ENCODE measurements at places on chromosomes 7 and 10.

DNA sequence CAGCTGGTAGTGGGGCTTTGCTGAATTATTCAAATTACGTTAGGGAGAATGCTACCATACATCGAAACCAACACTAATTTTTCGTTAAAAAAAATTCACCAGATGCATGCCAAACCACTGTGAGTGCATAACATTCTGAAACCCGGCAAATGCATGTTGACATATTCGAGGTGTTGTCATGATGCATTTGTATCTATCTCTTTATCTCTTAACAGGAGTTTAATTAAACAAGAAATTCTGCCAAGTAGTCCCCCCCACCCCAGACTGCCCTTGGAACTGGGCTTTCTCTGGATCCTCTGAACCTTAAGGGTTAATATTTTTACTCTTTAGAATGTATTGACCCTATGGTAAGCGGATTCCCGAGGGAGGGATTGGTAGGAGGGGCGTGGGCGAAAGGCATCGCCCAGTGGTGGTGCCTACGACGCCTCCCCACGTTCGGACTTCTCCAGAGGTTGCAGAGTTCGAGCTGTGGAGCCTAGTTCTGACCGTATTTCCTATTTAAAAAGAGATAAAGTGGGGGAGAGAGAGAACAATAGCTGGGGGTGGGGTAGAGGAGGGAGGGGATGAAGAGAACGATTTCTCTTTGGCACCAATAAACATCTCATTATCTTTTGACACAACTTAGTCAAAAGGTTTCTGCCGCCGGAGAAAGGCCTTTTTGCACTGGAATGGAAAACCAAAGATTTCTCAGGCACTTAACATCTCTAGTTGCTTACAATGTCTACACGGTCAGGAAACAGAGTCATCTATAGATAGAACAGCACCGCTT is 7.2 kb downstream of the DLX6 start:
- no peak for DNase-seq

- no peak for DNase-seq
Observed at GRCh38 chr7:357531-358209, 67.7 kb downstream of the FOXL3 start.

DNA sequence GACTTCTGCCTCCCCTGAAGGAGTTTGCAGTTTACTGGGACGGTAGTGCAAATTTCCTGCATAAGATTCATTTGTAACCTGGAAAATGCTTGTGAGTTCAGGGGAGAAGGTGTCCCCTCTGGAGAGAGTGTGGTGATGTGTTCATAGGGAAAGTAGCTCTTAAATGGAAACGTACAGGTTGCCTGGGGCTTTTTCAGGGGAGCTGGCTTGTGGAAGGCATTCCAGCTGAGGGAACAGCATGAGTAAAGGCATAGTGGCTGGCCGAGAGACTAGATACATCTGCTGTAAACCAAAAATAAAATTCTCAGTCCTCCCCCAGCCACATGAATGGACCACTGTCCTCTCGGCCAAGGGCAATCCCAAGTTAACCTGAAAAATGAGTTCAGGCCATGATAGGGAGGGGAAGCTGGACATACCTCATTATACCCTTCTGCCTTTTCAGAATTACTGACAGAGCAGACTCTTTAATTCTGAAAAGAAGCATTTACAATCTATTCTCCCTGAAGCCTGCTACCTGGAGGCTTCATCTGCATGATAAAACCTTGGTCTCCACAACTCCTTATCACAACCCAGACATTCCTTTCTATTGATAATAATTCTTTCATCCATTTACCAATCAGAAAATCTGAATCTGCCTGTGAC is 123.7 kb downstream of the GALNT17 start:
- no peak for DNase-seq

GRCh38 chr7:101608772-101609713 is 20.1 kb downstream of the MYL10 start:
- DNase-seq = no peak

GRCh38 chr7:20786049-20786412 is 655 bp downstream of the SP8 start:
- no peak for DNase-seq

DNA sequence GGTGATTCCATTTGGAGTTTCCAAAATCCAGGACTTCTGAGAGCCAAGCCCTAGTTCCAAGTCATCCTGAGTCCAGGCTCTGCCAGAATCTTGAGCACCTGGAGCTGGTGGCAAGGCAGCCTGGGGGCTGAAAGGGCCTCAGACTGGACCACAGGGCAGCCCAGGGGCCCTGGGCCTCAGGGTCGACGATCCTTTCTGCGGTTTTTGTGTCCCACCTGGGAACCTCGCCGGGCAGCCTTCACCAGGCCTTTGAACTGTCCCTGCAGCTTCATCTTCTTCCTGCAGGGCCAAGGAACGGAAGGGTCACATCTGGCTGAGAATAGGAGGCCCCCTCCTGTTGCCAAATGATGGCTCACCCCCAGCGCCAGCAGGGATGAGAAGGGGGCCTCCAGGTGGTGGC is 22.4 kb upstream of the FRAT2 start:
- no peak for DNase-seq

GRCh38 chr10:119166118-119166500 is 595 bp upstream of the SFXN4 start:
- DNase-seq = no peak

DNA sequence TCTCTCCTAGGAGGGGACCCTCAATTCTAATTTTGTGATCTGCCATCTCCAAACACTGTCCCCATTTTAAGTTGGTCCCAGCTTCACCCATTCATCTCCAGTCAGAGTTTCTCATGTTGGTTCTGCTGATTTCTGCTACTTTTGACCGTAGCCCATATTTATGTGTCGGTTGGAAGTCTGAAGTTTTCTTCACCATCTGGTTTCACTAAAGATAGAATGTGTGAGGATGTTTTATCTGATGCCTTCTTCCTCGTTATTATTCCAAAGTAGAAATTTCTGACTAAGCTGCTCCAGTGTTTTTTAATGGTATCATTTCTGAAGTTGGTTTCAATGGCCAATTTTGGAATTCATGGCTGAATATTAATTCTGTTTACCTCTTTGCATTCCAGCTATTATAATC is 21.3 kb upstream of the IFIT2 start:
- no peak for DNase-seq

- no peak for DNase-seq
Observed at GRCh38 chr7:159250471-159250870, 105.8 kb upstream of the VIPR2 start.

DNA sequence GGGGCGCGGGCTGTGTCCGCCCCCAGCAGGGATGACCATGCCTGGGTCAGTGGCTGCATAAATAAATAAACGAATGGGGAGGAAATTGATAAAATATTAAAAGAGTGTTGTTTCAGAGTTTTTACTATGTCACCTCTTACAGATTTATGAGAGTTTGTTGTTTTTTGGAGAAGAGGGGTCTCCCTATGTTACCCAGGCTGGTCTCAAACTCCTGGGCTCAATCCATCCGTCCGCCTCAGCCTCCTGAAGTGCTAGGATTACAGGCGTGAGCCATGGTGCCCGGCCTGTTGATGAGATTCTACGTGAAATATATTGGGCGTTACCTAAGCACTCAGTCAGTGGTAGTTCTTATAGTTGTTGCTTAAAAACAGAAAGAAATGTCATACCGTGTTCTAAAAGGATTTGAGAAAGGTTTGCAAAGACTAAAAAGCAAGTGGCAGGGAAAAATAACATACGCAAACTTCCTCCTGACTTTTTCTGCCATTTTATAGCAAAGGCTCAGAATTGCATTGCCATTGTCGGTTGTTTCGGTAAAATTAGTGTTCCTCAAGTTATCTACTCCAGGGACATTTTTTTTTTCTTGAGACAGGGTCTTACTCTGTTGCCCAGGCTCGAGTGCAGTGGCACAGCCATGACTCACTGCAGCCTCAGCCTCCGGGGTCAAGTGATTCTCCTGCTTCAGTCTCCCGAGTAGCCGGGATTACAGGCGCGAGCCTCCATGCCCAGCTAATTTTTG is 39.5 kb upstream of the FOXK1 start:
- no peak for DNase-seq

GRCh38 chr10:132908621-132909295 is 33.6 kb downstream of the CFAP46 start:
- DNase-seq = no peak

- DNase-seq = no peak
Observed at GRCh38 chr10:20281579-20281978, 465.3 kb downstream of the PLXDC2 start.

- no peak for DNase-seq
Observed at GRCh38 chr10:122234416-122234815, 36.7 kb upstream of the BTBD16 start.

- no peak for DNase-seq
Observed at GRCh38 chr7:29177963-29178600, 16.5 kb upstream of the CHN2 start.

DNA sequence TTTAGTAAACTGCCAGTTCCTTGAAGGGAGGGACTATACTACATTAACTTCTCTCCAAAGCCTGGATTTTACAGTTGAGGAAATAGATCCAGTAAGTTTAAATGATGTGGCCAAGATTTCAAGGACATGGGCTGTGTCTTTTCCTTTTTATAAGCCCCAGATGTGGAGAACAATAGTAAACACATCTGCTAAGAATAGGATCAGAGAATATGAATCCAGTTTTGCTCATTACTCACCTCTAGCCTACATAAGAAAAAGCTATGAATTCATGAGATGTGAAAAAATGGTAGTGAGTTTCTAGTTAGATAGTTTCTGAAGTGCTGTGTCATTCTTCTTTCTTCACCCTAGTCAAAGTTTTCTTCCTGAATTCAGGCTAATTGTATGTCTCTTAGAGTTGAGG is 38.6 kb downstream of the MAGI2 start:
- no peak for DNase-seq

GRCh38 chr7:34096777-34097176 is 191.4 kb downstream of the BMPER start:
- DNase-seq = no peak

GRCh38 chr7:157079116-157079515 is 59.6 kb upstream of the UBE3C start:
- DNase-seq = no peak

DNA sequence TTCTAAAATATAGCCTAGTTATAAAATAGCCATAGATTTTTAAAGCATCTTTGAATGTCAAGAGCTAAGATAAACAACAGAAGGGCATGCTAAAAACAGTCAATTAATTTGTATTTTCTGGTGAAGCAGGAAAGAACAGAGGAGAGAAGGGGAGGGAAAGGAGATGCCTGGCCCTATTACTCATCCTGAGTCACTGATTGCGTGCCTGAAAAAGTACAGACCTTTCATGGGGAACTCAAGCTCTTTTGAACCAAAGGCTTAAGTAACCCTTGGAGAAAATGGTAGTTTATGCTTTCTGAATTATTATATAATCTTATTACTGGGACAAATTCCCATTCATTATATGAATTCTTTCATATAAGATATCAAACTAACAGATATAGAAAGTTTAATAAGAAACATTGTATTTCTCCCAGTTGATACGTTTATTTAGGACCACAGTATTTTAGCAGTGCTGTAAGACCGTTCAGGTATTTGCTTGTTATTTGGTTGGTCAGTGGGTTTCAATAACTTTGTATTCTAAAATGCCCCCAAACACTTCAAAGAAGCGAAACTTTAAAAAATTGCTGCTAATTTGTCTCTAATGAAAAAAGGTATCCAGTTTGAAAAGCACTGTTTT is 151.3 kb downstream of the HGF start:
- no peak for DNase-seq

DNA sequence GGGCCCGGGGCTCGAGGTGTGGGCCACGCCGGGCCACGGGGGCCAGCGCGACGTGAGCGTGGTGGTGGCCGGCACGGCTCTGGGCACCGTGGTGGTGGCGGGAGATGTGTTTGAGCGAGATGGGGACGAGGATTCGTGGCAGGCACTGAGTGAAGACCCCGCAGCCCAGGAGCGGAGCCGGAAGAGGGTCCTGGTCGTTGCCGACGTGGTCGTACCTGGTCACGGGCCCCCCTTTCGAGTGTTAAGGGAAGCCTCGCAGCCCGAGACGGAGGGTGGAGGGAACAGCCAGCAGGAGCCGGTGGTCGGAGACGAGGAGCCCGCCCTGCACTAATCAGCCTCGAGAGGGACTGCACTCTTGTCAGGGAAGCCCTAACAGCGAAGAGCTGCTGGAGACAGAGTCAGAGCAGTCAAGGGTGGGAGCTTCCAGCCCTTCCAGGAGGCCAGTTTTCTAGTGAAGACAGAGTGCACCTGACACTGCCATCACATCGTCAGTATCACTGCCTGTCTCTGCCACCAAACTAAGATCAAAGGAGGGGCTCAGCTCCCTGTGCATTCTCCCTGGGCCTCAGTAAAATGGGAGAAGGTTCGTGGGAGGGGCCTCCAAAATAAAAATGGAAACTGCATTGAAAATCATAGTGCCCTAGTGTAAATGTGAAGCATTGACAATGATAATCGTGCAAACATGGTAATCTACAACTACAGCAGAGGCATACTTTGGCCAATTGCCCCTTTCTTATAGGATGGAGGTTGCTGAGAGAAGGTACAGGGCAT is 1.3 kb downstream of the MBLAC1 start:
- DNase-seq = no peak

DNA sequence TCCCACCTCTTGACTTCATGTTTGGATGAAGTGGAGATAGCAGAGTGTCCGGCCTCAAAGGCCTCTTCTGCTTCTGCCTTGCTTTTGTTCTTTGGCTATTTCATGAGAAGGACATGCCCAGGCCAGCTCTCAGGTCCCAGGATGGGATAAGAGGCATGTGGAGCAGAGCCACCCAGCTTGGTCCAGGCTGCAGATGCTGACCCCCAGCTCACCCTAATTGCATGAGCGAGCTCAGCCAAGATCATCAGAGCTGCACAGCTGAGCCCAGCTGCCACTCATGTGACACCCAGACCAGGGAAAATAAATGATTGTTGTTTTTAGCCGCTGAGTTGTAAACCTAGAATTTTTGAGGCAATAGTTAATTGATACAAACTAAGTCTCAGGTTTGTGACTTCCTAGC is 230.0 kb downstream of the PHF14 start:
- DNase-seq = no peak

DNA sequence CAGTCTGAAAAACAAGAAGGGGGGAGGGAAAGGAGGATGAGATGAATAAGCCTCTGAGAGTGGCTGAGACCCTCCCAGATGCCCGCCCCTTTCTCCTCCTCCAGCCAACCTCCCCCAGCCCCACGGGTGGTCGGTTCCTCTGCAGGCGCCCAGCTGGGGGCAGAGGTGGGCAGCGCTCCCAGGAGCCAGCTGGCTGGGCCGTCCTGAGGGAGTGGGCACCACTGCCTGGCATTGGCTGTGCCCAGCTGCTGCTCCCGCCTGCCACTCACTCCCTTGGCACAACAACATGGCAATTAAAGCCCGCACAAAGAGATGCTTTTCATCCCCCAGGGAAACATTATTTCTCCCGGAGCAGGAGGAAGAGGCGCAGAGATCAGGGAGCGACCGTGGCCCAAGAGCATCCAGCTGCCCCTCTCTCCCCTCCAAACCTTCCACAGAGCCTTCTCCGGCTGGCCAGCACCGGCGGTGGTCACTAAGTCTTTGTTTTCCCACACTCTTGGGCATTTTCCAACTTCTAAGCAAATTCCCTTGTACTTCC is 107.2 kb downstream of the SPDYE5 start:
- DNase-seq = no peak

- DNase-seq = no peak
Observed at GRCh38 chr7:78413568-78413967, 615.0 kb downstream of the PHTF2 start.

GRCh38 chr10:30056767-30057355 is 2.5 kb downstream of the JCAD start:
- DNase-seq = no peak
